ENCODE measurements at places on chromosomes 1 and 21.

GRCh38 chr21:15406791-15407190, 323.0 kb upstream of the USP25 start:
- no peak for DNase-seq

DNA sequence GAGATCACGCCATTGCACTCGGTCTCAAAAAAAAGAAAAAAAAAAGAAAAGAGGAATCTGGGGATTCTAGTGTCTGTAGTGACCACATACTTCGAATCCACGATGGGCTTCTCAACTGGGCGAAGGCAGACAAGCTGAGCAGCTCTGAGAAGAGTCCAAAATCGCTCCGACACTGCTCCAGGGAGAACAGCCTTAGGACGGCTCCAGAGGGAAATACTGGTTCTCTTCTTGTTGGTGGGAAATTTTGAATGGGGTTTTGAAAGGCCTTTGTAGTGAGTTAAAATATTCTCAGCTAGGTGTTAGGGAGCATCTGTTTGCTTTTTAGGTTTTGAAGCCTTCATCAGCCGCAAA, 18.3 kb upstream of the HJV start:
- no peak for DNase-seq

DNA sequence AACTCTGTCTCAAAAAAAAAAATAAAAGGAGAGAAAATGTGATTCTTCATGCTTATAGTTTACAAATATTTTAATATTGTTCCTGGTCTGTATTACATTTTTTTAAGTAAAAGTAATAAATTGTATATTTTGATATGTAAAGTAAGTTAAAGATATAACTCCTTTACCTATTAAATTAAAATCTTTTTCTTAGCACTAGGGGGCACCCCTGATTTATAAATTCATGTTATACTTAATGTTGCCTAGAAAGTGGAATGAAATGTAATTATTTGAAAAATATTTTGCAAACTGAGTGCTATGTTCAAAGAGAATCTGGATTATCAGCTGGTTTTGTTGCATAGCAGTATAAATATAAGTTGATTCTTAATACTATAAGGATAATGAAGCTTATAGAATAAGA, 49.2 kb downstream of the RALGPS2 start:
- peak; percentile 31 for DNase-seq

GRCh38 chr1:232988572-232989040, 38.2 kb downstream of the NTPCR start:
- no peak for DNase-seq

GRCh38 chr1:156654700-156655099, 12.8 kb downstream of the BCAN start:
- no peak for DNase-seq

DNA sequence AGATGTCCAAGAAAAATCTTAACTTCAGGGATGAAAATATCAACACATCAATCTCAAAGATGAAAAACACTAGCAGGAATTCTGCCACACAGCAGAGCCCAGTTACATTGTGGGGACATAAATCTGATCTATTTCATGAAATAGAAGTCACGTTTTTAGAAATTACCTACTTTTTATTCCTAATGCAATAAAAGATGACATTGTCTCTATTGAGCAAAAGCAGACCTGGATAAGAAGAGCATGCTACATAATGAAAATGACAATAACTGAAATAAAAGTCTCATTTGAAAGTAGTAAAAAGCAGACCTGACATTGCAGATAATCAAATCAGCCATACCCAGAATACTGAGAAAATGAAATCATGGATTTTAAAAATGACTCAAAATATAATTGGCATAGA, 156.8 kb downstream of the NTNG1 start:
- DNase-seq: no peak

DNA sequence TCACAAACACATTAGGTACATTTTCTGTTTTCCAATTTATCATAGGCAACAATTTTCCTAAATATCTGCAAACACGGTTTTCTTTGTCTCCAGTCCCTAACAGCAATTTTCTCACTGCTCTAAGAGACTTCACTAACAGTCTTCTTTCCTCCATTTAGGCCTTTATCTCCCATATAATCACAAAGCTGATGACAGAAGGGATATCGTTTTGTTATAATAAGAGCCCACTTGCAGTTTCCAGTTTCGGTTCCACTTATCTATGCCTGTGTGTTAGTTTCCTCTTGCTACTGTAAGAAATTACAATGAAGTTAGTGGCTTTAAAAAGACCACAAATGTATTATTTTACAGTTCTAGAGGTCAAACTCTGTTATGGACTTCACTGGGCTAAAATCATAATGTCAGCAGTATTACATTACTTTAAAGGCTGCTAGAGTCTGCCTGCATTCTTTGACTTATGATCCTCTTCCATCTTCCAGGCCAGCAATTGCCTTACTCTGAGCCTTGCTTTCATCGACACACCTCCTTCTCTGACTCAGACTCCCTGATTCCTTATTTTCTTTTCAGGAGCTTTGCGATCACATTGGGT, 549.3 kb downstream of the NCAM2 start:
- DNase-seq: no peak

- no peak for DNase-seq
Measured at GRCh38 chr1:237863234-237863633, 27.5 kb downstream of the ZP4 start.

GRCh38 chr1:237031480-237031879, 10.5 kb upstream of the RYR2 start:
- no peak for DNase-seq

- DNase-seq: no peak
Measured at GRCh38 chr1:23743287-23744152, at the start of gene ELOA. ELOA (plus strand) TSS chr1:23743471; CDS start chr1:23743504, 33 bp downstream.

DNA sequence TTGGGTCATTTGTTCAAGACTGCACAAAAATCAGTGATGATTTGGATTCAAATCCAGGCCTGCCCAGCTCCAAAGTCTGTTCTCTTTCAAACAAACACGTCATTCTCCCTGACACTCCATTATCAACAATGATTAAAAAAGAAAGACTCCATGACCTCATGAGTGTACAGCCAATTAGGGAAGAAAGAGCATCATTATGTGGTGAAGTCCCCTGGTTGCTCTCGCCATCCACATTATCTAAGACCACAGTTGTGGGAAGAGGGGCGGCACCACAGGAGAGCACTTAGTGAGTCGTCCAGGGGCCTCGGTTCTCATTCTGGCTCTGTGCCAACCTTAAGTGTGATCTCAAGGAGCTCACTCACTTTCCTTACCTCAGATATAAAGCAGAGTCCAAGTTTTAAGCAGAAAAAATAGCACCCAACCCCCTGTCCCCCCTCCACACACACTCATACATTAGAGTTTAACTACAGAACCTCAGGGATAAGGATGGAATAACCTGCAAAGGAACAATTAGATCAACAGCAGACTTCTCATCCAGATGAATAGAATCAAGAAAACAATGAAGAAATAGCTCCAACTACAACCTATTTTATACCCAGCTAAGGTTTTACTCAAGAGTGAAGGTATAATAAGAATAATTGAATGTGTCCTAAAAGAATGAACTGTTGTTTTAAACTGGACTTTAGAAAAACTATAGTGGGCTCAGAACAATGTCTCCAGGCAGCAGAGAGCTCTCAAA, 47.8 kb downstream of the COL6A1 start:
- DNase-seq: no peak

- peak; percentile 66 for DNase-seq
Measured at GRCh38 chr1:61708953-61709907, 15.7 kb downstream of the TM2D1 start.

GRCh38 chr1:198904321-198904720, 265.5 kb downstream of the PTPRC start:
- DNase-seq: no peak

DNA sequence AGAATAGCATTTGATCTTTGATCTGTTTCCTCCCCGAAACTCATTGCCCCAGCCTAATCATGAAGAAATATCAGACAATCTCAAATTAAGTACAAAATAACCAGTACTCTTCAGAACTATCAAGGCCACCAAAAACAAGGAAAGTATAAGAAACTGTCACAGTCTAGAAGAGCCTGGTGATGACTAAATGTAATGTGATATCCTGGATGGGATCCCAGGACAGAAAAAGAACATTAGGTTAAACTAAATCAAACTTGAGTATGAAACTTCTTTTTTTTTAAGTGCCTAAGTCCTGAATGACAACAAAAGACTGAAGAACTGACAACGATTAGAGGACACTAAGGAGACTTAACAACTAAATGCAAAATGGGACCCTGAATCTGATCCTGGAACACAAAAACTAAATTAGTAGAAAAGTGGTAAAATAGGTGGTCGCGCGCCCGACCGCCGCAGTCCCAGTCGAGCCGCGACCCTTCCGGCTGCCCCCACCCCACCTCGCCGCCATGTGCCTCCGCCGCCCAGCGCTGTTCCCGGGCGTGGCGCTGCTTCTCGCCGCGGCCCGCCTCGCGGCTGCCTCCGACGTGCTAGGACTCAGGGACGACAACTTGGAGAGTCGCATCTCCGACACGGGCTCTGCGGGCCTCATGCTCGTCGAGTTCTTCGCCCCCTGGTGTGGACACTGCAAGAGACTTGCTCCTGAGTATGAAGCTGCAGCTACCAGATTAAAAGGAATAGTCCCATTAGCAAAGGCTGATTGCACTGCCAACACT, 5.5 kb upstream of the PRKAB2 start:
- DNase-seq: peak; percentile 41

- no peak for DNase-seq
Measured at GRCh38 chr1:187266051-187266450, 437.3 kb downstream of the PLA2G4A start.

GRCh38 chr1:237183963-237184540, 142.1 kb downstream of the RYR2 start:
- no peak for DNase-seq

- peak; percentile 26 for DNase-seq
Measured at GRCh38 chr1:235011599-235012435, 116.8 kb downstream of the TOMM20 start.

DNA sequence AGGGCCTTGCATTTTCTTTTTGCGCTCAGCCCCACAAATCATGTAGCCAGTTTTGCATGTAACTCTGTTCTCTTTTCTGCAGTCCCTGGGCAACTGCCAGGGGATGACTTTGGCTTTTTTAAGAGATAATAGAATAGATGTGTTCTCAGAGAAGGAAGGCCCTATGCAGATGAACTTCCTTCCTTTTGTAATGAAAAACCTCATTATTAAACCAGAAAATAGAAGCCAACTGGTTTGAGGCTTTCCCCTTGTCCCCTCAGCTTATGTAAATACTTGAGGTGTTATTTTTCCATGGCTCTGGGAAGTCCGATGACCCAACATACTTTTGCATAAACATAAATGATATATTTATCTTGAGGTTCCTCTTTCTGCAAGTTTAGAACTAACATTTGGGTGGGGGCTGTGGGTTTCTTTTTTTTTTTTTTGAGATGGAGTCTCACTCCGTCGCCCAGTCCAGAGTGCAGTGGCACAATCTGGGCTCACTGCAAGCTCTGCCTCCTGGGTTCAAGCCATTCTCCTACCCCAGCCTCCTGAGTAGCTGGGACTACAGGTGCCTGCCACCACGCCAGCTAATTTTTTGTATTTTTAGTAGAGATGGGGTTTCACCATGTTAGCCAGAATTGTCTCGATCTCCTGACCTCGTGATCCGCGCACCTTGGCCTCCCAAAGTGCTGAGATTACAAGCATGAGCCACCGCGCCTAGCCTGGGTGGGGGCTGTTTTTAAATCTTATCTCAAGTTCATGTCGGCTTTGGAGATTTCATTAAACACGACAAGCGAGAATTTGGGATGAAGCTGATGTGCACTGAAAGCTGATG, 14.4 kb upstream of the FCRL5 start:
- peak; percentile 2 for DNase-seq

DNA sequence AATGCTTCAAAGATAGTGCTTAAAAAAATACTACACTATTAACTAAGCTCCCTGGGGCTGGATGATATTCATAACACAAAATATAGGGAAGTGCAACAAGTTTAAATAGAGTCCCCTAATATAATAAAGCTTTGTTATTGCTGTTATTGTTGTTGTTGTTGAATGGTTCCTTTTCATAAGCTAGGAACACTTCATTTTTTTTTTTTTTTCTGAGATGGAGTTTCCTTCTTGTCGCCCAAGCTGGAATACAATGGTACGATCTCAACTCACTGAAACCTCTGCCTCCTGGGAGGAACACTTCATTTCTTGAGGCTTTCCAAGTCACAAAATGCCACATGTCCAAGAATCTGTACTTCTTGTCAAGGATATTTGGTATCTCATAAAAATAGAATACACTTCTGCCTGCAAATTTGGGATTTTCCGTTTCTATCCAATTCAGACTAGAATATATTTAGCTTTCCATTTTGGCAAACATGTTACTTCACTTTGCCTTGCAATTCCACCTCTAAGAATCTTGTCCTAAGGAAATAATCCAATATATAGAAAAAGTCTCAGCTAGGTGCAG, 21.1 kb downstream of the WDR47 start:
- DNase-seq: no peak

- DNase-seq: peak; percentile 26
Measured at GRCh38 chr1:102174259-102174863, 177.6 kb upstream of the OLFM3 start.

- no peak for DNase-seq
Measured at GRCh38 chr1:41790351-41790750, 128.4 kb downstream of the HIVEP3 start.

GRCh38 chr1:63875636-63876035, 101.8 kb downstream of the ROR1 start:
- no peak for DNase-seq

- DNase-seq: peak; percentile 18
Measured at GRCh38 chr21:36379251-36379650, 5.9 kb upstream of the CHAF1B start.

- DNase-seq: no peak
Measured at GRCh38 chr1:246415028-246415427, 92.1 kb downstream of the SMYD3 start.

- DNase-seq: no peak
Measured at GRCh38 chr1:77540501-77541161, 141.8 kb downstream of the ZZZ3 start.

- no peak for DNase-seq
Measured at GRCh38 chr21:21046063-21046462, 47.9 kb downstream of the NCAM2 start.

DNA sequence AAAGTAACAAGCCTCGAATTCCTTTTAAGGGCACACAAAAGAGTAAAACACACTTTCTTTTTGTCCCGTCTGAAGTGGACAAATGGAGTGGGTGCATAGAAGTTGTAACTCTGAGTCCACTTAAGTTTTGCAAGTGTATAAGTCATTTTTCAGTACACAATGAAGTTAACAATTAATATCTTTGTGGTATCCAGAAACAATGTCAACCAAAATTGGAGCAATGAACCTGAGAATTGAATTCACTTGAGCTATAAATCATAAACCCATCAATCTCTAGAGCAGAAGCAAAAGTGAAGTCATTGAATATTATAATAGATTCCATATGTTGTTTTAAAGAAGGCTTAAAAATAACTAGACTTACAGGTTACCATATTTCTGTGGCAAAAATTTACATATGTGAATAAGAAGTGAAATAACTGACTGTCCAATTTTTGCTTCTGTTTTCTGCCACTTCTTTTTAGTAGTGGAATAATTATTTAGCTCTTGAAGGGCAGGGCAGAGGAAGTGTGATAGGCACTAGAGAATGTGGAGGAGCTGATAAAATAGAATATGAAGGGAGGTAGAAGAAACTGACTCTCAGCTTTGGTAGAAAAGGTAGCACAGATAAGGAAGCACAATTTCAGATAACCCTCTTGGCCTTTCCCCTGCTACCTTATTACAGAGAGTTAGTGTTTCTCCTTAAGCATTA, 73.9 kb upstream of the RGL1 start:
- DNase-seq: no peak

Measured in erythroblast (primary cell).